ENCODE measurements at places on chromosomes 7 and 10. TPM values are rescaled to one million over a fixed set of nuclear protein-coding genes. Genes with fewer than 3 reads are reported as not detected.

Gene OPN1SW
- not detected for total RNA-seq

Gene KIF11
- 8.4 TPM for total RNA-seq

Gene TPK1
- total RNA-seq, result 1.2 TPM

Gene CPA2
- total RNA-seq, result 0.11 TPM

Gene GPR85
- 0.34 TPM for total RNA-seq
